ENCODE measurements at places on chromosomes 13 and 19. TPM values are rescaled to one million over a fixed set of nuclear protein-coding genes. Genes with fewer than 3 reads are reported as not detected.

OR7A5 gene
- not detected for total RNA-seq

VAV1 gene
- total RNA-seq, result 4.7 TPM

EID2B gene
- 2.6 TPM for total RNA-seq

THSD8 gene
- total RNA-seq, result not detected

PDCD5 gene
- 37.1 TPM for total RNA-seq

POLR2I gene
- 121 TPM for total RNA-seq

NLRP9 gene
- not detected for total RNA-seq

MBD3L2 gene
- not detected for total RNA-seq

PSG7 gene
- not detected for total RNA-seq

SPACA4 gene
- not detected for total RNA-seq

PLIN5 gene
- 2.1 TPM for total RNA-seq

ZNF135 gene
- 10.4 TPM for total RNA-seq

CCDC169 gene
- total RNA-seq, result 2.1 TPM

LILRB1 gene
- 1.0 TPM for total RNA-seq
